ENCODE measurements at places on chromosomes 12 and 14.
A peak's percentile ranks its signal among the peaks of the same experiment; 100 is the strongest.

- DNase-seq = no peak
These were observed 113.5 kb downstream of the SCARB1 start for GRCh38 chr12:124750149-124750656.

DNA sequence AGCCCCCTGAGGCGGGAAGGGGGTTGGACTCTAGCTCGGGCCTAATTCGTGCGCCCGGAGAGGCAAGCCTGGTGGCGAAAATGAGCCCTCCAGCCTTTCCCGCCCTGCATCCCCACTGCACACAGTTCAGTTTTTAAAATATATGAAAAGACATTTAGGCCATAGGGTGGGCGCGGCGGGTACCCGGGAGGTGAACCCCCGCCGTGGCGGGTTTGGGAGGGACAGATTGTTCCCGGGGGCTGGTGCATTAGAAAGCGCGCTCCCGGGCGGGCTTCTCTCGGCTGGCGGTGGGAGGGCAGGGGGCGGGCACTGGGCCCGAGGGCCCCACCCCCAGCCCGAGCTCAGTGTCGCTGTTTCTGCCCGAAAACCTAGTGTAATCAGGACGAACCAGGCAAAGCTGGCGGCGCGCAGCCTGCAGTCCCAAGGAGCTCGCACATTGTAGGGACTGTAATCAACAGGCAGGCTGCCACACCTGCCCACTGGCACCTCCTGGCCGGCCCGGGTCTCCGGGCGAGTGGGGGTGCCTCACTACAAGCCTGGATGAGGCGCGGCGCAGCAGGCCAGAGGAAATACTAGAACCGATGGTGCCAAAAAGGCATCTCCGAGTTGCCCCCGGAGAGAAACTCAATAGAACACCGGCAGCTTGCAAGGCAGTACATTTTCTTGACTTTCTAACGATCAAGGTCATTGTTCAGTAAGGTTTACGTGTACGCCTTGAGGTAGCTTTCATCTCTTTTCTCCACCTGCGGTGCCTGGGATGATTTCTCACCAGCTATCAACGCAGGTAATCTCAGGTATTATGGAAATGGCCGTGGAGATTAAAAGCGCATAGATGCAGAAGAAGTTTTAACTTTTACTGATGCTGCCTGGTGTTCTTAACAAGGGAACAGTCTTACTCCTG, 764 bp upstream of the SPTB start:
- DNase-seq = peak; percentile 45

GRCh38 chr14:66009089-66009488, 477.1 kb upstream of the CCDC196 start:
- DNase-seq = no peak

- no peak for DNase-seq
These were observed 360.8 kb downstream of the AEBP2 start for GRCh38 chr12:19799895-19800602.

DNA sequence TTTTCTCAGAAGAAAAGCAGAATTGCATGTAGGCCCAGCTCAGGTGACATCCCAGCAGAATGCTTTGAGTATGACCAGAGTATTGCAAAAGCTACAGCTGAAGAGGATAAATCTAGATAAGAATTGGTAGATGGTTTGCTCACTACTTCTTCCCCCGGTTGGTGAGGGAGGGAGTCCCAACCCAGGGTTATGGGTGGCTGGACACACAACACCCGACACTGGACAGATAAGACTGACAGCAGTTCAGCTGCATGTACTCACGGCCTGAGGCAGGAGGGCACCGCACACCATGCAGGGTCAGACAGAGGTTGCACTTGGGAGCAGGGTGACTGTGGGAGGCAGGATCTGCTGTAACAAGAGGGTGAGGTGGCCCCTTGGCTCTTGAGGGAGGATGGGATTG, 1.7 kb upstream of the CLEC4C start:
- no peak for DNase-seq

GRCh38 chr12:53543539-53543938, 36.3 kb upstream of the NPFF start:
- peak; percentile 4 for DNase-seq

- DNase-seq = no peak
These were observed 415.0 kb upstream of the FBXO33 start for GRCh38 chr14:39847194-39847593.

- no peak for DNase-seq
These were observed 1.1 kb downstream of the CLECL1 start for GRCh38 chr12:9731797-9732196.

GRCh38 chr12:41184864-41185263, 3.3 kb upstream of the PDZRN4 start:
- no peak for DNase-seq

DNA sequence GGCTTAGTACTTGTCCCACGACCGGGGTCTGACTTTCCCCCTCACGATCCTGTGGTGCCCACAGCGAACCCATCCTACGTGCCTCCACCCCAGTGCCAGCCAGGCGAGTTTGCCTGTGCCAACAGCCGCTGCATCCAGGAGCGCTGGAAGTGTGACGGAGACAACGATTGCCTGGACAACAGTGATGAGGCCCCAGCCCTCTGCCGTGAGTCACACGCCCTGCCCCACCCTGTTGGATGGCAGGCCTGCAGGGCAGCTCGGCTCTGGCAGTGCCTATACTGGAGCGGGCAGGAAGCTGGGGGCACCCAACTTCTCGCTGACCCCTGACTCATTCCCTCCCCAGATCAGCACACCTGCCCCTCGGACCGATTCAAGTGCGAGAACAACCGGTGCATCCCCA, 18.3 kb upstream of the LRP1-AS start:
- no peak for DNase-seq

DNA sequence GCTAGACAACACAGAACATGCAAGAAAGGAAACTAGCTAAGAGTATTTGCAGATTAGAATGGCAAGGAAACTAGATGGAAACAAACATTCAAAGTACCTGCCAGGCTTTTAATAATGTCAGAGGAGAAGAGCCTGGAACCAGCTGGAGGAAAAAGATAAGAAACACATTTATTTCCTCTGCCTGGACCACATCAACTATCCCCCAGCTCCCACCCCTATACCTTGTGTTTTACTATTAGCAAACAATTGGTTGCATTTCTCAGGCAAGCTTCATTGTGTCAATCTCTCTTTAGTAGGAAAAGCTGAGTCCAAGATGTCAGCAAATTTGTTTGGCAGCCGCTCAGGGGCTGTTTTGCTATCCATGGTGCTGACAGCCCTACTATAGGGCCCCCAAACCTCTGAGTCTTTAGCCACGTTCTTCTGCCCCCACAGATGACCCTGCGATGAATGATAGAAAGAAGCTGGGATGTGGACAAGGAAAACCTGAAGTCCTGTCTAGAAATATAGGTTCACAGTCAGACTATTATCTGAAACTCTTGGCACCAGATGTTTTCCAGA, 11.6 kb upstream of the SYNDIG1L start:
- DNase-seq = no peak

GRCh38 chr14:56995010-56995409, 184.7 kb upstream of the OTX2 start:
- no peak for DNase-seq

- no peak for DNase-seq
These were observed 57.0 kb upstream of the GPHB5 start for GRCh38 chr14:63375769-63376168.

- DNase-seq = no peak
These were observed 108.3 kb downstream of the NUAK1 start for GRCh38 chr12:106030210-106031071.

DNA sequence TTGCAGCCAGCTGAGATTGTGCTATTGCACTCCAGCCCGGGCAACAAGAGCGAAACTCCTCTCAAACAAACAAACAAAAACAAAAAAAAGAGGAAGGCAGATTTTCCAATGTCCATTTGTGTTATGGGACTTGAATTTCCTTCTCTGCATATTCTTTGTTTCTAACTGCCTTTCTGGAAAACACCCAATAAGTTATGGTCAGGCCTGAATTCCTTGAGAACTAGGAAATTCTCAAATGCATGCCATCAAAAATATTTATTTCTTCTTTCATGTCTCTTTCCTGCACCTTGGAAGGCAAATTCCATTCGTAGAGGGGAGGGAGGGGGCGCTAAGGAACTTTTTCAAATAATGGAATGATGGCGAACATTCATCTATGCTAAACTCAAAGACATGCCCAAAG, 117.6 kb upstream of the TMCC3 start:
- DNase-seq = no peak

DNA sequence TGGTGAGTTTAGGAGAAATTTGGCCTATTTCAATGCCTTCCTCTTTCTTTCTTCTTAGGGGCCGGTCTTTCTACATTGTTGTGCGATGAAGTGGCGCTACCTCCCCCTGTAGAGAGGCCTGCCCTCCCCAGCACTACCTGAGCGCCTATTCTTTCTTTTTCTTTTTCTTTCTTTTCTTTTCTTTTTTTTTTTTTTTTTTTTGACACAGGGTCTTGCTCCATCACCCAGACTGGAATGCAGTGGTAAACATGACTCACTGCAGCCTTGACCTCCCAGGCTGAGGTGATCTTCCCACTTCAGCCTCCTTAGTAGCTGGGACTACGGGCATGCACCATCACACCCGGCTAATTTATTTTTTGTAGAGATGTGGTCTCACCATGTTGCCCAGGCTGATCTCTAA, 136.1 kb upstream of the MAX start:
- no peak for DNase-seq

DNA sequence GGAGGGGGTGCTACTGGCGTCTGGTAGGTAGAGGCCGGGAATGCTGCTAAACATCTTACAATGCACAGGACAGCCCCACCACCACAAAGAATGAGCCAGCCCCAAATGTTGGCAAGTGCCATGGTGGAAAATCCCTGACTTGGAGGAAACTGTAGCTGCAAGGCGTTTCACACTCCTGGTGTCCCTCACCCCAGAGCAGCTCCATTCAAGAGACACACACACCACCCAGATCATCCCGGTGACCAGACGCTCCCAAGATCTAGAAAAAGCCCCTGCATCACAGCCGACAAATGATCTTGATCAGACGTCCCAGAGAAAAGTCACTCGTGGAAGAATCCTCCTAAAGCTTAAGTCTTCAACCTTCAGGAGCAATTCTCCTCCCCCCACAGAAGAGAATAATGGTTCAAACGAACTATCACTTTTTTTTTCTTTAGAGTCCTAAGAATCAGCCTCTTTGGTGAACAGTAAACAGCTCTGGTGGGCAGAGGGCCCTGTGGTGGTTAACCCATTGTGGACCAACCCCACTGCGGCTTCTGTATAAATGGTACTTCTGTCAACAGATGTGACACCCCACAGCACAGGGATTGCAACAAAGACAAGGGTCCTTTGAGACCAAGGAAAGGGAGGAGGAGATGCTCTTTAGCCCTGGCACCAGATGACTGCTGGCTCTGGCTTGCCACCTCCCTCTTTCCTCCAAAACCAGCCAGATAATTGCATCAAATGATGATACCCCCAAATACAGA, 2.7 kb downstream of the GLTP start:
- DNase-seq = no peak

GRCh38 chr12:13390918-13391317, 194.4 kb downstream of the EMP1 start:
- DNase-seq = no peak

DNA sequence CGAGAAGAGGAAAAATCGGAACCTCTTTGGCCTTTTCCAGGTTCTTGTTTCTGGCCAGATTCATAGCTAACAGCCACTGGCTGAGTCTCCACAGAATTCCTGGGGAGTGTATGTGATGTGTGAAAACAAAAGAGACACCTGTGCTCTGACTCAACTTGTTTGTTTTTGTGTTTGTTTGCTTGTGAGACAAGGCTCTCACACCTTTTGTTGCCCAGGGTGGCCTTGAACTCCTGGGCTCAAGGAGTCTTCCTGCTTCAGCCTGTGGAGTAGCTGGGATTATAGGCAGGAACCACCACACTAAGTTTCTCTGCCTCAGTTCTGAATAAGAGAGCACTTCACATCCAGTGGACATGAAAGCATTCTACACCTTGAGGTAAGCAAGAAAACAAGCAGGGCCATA, 22.7 kb downstream of the MFAP5 start:
- DNase-seq = no peak

GRCh38 chr14:23877538-23878180, 75.9 kb upstream of the DHRS4 start:
- DNase-seq = no peak

DNA sequence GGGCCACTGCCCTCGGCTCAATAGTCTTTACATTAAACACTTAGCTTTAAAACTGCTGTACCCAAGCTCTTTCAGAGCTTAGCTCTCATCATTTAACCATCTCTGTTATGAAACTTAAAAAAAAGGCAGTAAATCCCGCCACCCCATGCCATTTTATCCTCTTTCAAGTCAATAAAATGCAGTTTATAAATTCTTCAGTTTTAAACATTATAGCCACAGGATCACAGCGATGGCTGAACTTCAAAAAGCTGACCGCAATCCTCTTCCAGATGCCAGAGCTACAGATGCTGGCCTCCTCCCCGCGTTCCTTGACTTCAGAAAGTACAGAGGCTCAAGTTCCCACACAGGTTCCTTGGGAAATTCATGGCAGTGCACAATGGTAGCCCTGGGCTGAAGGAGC, 4.2 kb downstream of the OR10G3 start:
- DNase-seq = no peak

DNA sequence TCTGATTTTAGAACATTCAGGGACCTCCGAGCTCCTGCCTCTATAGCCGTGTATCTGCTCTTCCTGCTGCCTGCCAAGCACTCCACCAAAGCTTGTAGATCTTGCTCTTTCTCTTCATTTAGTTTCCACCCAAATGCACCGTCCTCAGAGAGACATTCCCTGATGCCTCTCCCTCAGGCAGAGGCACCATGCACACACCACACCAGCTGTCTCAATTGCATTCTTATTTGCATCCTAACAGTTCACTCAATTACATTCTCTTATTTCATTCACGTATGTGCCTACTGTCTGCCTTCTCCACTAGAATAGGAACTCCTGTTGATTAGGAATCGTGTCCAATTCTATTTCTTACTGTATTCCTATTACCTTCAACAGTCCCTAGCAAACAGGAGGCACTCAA, 845.4 kb upstream of the TMEM132C start:
- no peak for DNase-seq

GRCh38 chr12:67752226-67752732, 103.7 kb downstream of the DYRK2 start:
- DNase-seq = no peak

- no peak for DNase-seq
These were observed 707 bp downstream of the DHRS1 start for GRCh38 chr14:24298892-24299254.

- no peak for DNase-seq
These were observed 103.6 kb downstream of the NTF3 start for GRCh38 chr12:5535541-5535940.

DNA sequence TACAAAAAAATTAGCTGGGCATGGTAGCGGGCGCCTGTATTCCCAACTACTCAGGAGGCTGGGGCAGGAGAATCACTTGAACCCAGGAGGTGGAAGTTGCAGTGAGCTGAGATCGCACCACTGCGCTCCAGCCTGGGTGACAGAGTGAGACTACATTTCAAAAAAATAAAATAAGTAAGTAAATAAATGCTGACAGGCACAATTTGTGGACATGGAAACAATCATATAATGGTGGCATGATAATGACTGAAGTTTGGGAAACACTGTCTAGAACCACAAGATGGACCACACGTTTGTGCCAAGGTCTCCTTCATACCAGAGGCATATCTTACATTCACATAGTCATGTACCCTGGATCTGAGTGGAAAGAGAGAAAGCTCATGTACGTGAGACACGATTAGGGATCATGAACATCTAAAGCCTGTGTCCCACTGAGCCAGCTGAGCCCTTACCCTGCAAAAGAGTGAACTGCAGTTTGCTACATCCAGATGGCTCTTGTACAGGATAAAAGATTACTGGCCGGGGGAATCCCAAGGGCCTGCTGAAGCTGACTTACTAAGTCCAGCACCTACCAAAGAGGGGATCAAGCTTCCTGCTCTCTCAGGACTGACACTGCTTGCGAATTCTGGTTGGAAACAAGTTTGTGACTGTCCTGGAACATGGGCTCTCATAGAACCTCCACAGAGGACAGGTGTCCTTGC, 62.9 kb downstream of the TRAFD1 start:
- DNase-seq = no peak

- DNase-seq = no peak
These were observed 17.8 kb upstream of the HHIPL1 start for GRCh38 chr14:99627100-99627499.

All from effector memory CD8-positive, alpha-beta T cell (primary cell).